ENCODE measurements at places on chromosomes 13 and 19. TPM values are rescaled to one million over a fixed set of nuclear protein-coding genes. Genes with fewer than 3 reads are reported as not detected.

The SIGLEC6 gene
- total RNA-seq = not detected

The DAND5 gene
- not detected for total RNA-seq

The TTYH1 gene
- not detected for total RNA-seq

The ZNF91 gene
- 15.7 TPM for total RNA-seq

The PTGIR gene
- not detected for total RNA-seq

- peak; percentile 97 for DNase-seq
Observed at GRCh38 chr13:44710576-44710975, 134.4 kb upstream of the TSC22D1 start.

GRCh38 chr19:33193865-33194362 lies at the start of gene LRP3:
LRP3 (plus strand) TSS chr19:33194330; CDS start chr19:33194786, 456 bp downstream.
- DNase-seq = no peak

GRCh38 chr13:113887700-113888201 lies 23.9 kb upstream of the GAS6 start:
- DNase-seq = no peak

DNA sequence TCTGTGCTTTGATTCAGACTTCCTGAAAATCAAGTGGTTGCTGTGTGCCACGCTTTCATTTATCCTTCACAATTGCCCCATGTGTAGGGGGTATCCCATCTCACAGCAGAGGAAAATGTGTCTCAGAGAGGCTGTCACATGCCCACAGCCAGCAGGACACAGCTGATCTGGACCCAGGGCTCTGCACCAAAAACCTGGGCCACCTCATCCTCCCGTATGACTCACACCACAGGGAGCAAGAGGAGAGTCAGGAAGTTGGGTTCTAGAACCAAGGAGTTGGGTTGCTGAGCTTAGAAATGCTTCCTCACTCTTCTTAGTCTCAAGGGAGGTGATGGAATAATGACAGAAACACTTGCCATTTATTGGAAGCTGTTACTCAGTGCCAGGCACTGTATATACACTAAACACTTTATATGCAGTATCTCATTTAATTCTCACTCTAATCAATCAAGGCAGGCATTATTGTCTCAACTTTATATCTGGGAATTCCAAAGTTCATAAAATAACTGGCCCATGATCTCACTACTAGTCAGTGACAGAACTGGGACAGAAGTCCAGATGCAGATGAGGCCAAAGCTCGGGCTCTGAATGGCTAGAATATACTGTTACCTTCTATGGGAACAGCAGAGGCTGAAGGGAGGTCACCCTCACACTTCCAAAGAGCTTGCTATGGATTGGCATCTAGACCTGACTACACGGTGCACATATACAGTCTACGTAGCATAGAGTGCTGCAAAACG lies 47.7 kb upstream of the ATP12A start:
- peak; percentile 21 for DNase-seq

DNA sequence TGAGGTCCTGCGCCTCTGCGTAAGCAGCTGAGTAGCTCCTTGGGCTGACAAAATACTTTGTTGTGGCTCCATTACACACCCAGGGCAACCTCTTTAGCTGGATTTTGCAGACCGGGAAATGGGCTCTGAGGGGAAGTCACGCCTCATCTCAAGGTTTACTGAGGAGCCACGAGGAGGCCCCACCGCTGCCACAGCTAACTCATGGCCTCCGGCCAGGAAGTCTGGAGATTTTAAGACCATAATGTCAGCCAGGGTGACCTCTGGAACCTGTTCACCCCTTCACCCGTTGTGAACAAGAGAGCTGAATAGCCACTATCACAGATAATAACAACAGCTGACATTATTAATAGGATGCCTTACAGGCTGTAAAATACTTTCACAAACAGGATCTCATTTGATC lies 351.3 kb upstream of the TMTC4 start:
- DNase-seq = no peak

DNA sequence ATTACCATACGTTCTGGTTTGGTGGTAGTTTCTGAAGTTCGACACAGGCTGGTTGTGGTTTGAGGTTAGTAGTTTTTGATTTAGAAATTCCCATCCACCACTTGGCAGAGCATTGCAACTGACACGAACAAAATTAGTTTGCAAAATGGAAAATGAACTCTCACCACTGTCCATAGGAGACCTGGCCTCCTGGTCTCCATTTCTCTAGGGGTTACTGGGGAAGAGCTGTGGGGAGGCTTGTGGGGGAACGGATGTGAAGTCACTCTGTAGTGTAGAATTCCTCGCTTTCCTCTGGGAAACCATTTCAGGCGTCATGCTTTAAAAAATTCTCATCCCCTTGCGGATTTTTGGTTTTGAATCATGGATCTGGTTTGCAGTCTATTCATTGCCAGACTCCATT lies 321.5 kb upstream of the MAB21L1 start:
- no peak for DNase-seq
